GM12878 (cell line): ENCODE measurements at places on chromosomes 11 and 22.

- no peaks in the 10 kb centered on the region for H3K36me3 ChIP-seq
- no peak overlapping the region for H3K27ac ChIP-seq
- no peaks in the 10 kb centered on the region for H3K4me1 ChIP-seq
- no peak overlapping the region for H3K4me3 ChIP-seq
- no peaks in the 10 kb centered on the region for H3K27me3 ChIP-seq
Observed at GRCh38 chr11:66970807-66971442, 4.2 kb upstream of the C11orf86 start.

DNA sequence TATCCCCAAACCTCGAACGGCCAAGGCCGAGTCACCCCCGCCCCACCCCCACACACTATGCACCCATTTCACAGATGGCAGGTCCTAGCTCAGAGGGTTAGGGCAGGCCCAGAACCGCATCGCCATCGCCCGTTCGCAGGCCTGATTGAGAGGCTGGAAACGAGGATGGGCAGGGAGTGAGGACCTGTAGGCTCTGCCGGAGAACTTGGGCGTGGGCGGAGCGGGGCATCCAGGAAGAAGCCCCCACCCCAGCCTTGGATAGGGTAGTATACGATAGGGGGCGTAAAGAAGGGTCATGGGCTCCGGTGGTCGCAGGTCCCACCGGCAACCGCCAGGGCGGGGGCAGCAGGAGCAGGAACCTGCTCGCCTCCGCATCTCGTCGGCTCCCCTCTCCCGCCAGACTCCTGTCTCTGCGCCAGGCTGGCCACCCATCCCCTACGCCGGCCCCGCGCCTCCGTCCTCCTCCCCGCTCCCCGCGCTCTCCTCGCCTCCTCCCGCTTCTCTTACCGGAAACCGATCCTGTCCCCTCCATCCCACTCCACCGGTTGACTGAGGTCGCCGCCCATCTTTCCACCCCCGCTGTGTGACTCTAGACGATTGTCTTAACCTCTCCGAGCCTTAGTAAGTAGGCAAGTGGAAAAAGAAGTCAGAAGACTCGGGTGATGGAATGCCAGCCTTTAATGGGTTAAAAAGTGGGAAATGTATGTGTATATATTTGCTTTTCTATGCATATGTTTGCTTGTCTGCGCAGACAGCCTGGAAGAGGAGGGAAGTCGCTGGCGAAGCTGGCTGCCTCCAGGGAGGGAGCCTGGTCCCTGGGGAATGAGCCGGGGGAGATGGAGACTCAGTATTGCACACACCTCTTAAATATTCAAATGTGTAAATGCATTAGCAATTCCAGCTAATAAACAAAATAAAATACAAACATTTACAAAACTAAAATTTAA lies 52.8 kb downstream of the CYTH4 start:
- peaks cover 10% of the 10 kb centered on the region for H3K27me3 ChIP-seq
- H3K4me3 ChIP-seq: no peak overlapping the region
- no peak overlapping the region for H3K27ac ChIP-seq
- peaks cover 12% of the 10 kb centered on the region for H3K4me1 ChIP-seq
- no peaks in the 10 kb centered on the region for H3K36me3 ChIP-seq

- no peak overlapping the region for H3K27ac ChIP-seq
- H3K36me3 ChIP-seq: no peaks in the 10 kb centered on the region
- H3K27me3 ChIP-seq: peaks cover 5% of the 10 kb centered on the region; the same call in 1 of the 2 replicates
- H3K4me3 ChIP-seq: no peak overlapping the region; the same call in 1 of the 2 replicates
Observed at GRCh38 chr22:50169774-50170341, 673 bp upstream of the PANX2 start.

- no peak overlapping the region for H3K27ac ChIP-seq
- H3K4me1 ChIP-seq: peaks cover 12% of the 10 kb centered on the region
- peaks cover 23% of the 10 kb centered on the region for H3K36me3 ChIP-seq
- no peaks in the 10 kb centered on the region for H3K27me3 ChIP-seq
- DNase-seq: no peak
Observed at GRCh38 chr22:20128902-20129746, 2.5 kb upstream of the ZDHHC8 start.

GRCh38 chr11:82767123-82767522 lies 33.5 kb upstream of the FAM181B start:
- no peaks in the 10 kb centered on the region for H3K36me3 ChIP-seq
- DNase-seq: no peak
- H3K27me3 ChIP-seq: no peaks in the 10 kb centered on the region
- no peaks in the 10 kb centered on the region for H3K4me1 ChIP-seq
- H3K27ac ChIP-seq: no peak overlapping the region

GRCh38 chr11:87307101-87307500 lies 269.4 kb downstream of the TMEM135 start:
- H3K27me3 ChIP-seq: no peaks in the 10 kb centered on the region
- no peaks in the 10 kb centered on the region for H3K36me3 ChIP-seq
- H3K4me1 ChIP-seq: no peaks in the 10 kb centered on the region
- no peak for DNase-seq
- no peak overlapping the region for H3K27ac ChIP-seq

DNA sequence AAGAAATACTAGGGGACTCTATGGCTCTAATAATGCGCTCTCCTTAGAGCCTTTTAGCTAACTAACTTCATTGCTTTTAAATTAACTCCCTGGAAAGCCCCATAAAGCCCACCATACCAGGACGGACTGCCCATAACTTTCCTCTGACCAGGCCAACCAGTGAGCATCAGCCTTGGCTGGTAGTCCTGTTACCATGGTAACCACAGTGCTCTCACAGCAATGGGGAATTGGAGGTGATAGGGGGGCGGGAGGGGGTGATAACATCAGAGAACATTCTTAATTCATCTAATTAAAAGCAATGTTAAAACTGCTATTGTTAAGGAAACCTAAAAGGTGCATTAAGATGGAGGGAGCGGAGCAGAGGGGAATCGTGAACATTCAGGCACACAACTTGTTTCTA lies 27.2 kb upstream of the CHRM4 start:
- no peak overlapping the region for H3K27ac ChIP-seq
- H3K4me1 ChIP-seq: no peaks in the 10 kb centered on the region
- H3K4me3 ChIP-seq: no peak overlapping the region
- no peak for DNase-seq
- peaks cover 20% of the 10 kb centered on the region for H3K36me3 ChIP-seq

DNA sequence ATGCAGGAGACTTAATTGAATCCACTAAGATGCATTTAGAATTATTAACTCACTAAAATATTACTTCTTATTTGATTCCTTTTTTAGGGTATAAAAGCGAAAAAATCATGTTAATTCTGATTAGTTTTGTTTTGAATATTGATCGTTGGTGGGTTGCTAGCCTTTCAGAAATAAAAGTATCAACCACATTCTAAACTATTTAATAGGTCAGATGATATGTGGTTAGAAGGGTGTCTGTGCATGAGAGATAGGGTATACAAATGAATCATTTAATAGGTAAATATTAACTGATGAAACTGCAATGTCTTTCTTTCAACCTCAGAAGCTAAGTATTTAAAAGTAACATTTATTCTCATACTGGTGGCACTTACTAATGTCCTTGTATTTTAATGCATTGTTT lies 515.1 kb downstream of the CNTN5 start:
- no peak for DNase-seq
- H3K36me3 ChIP-seq: no peaks in the 10 kb centered on the region
- H3K4me1 ChIP-seq: no peaks in the 10 kb centered on the region

- no peak overlapping the region for H3K4me3 ChIP-seq
- no peak for DNase-seq
- no peak overlapping the region for H3K27ac ChIP-seq
- H3K4me1 ChIP-seq: 0 out of 2 replicates have a peak, but pooled peaks cover 1% of the 10 kb centered on the region
Observed at GRCh38 chr11:62459080-62459479, 40.2 kb downstream of the SCGB1A1 start.

GRCh38 chr11:66568124-66568916 lies at the start of gene CTSF:
TSS of gene CTSF (minus strand) at chr11:66568606. CDS start at chr11:66568486, 120 bp downstream.
- H3K27me3 ChIP-seq: peaks cover 6% of the 10 kb centered on the region
- H3K4me1 ChIP-seq: no peaks in the 10 kb centered on the region
- no peak for DNase-seq

- H3K27ac ChIP-seq: no peak overlapping the region
- no peak overlapping the region for H3K4me3 ChIP-seq
- no peak for DNase-seq
- H3K4me1 ChIP-seq: 0 out of 2 replicates have a peak, but pooled peaks cover 3% of the 10 kb centered on the region
Observed at GRCh38 chr22:44211946-44212930, 31.5 kb downstream of the PARVG start.

DNA sequence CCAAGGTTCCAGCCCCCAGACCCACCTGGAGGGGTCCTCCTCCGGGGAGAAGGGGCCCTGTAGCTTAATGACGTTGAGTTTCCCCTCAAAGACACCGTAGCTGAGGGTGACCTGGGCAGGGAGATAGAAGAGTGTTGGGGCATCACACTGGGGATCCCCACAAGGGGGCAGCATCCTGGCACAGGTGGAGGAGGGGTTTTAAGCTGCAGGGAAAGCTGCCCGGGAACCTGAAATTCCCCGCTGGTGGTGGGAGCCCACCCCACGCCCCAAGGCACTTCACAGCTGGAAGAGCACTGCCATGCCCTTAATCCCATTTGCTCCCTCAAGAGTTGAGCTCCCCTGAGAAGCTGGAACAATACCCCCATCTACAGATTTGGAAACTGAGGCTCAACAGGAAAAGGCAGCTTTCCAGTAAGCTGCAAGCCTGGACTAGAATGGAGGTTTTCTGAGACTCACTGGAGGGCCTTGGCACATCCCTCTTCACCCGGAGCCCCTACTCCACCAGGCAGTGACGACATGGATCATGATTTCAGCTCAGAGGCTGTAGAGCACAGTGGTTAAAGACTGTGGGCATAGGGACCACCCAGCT lies 13.7 kb downstream of the MFNG start:
- no peak overlapping the region for H3K4me3 ChIP-seq
- no peaks in the 10 kb centered on the region for H3K27me3 ChIP-seq
- no peak overlapping the region for H3K27ac ChIP-seq
- H3K36me3 ChIP-seq: peaks cover 11% of the 10 kb centered on the region
- DNase-seq: no peak
- H3K4me1 ChIP-seq: no peaks in the 10 kb centered on the region

- no peak overlapping the region for H3K4me3 ChIP-seq
- H3K4me1 ChIP-seq: no peaks in the 10 kb centered on the region
- DNase-seq: no peak
- H3K27ac ChIP-seq: no peak overlapping the region
- no peaks in the 10 kb centered on the region for H3K27me3 ChIP-seq
Observed at GRCh38 chr11:94060401-94060800, 39.2 kb downstream of the HEPHL1 start.
